ENCODE measurements at places on chromosomes 4 and X.

DNA sequence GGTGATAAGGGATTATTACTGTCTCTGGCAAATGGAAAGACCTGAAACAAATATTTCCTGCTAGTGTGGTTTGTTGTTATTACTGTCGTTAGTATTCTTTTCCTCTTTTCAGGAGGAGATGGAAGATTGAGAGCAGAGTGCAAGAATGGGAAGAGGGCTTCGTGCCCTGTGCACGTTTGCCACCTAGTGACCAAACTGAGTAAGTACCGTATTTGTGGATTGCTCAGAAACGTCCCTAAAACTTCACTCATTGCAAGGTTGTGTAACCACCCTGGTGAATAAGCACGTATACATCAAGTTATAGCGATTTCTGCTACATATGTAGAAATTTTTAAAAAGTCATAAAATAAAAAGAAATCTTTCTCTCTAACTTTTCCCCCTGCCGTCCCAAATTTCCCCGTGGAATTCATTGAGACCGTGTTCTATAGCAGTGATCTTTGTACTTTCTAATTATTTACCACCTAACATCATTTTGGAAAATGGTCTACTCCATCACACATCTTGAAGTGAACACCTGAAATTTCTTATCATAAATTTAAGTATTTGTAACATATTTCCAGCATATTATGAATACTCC, 24.3 kb downstream of the LINC00632 start:
- no peak for DNase-seq

DNA sequence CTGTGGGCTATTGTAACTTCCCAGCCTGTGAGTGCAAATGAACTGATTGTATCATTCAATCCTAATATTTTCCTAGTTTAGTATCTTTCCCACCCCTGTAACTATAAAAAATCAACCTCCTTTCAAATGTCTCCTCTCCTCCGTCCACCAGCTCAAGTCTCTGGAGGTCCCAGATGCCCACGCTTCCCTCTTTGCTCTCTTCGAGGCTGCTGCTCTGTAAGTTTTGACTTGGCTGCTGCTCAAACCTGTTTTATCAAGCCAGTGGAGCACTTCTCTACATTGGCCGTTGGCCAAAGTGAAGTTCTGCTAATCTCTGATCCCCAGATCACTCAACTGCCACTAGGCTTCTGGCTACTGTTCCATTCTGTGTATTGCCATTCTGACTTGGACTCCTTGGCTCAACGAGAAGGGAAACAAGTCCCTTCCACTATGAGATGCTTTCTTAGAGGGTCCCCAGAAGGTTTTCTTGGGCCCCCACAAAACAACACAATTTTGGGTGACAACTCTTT, 60.7 kb upstream of the RAPGEF2 start:
- DNase-seq, result no peak

GRCh38 chrX:123336666-123337065, 152.6 kb downstream of the GRIA3 start:
- no peak for DNase-seq

DNA sequence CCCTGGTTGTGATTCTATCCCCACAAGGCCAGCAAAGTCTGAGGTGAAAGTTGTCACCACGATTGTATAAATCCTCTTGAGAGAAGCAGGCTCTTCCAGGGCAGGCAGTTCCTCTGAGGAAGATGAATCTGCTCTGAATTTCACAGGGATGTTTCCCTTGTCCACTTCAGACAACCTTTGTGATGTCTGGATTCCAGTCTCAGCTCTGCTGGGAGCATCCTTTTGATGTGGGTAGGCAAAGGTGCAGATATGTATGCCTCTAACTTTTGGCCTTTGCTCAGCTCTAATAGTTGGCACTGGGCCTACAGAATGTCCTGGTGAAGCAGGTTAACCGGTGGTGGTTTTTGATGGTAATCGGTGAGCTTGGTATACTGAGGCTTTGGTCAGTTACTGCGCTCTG, 50.6 kb upstream of the WDR1 start:
- no peak for DNase-seq

- no peak for DNase-seq
Observed at GRCh38 chr4:99029018-99029735, 33.7 kb downstream of the METAP1 start.

DNA sequence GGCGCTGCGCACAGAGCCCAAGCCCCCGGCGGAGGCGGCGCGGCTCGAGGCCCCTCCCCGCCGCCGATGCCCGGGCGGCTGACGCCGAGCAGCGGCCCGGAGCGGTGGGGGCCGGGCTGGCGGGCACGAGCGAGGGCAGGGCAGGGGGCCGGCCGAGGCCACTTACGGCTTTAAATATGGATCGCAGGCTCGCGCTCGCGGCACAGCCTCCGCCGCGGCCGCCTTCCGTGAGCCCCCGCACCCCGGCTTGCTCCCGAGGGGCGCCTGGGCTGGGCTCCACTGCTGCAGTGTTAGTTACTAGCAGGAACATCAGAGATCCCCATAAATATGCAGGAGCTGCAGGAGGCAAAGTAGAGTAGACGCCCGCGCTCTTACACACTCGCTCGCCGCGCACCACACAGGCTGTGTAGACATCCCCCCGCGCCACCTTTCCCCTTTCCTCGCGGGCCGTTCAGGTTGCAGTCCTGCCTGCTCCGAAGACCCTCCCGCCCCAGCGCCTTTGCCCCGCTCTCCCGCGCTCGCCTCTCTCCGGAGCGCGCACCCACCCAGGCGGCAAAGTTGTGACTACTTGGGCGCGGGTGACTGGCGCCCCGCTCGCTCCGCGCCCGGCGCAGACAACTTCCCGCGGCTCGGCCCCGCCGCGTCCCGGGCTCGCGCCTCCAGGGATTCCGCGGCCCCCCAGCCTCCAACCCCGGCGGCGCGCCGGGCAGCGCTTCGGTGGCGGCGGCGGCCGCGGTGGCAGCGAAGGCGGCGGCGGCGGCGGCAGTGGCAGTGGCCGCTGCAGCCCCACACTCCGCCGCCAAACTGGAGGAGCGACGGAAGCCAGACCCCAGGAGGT, 152.0 kb upstream of the SLC4A4 start:
- peak; percentile 13 for DNase-seq

- no peak for DNase-seq
Observed at GRCh38 chr4:28179126-28179525, 1318.5 kb downstream of the STIM2 start.

GRCh38 chr4:37082912-37083311, 161.6 kb upstream of the NWD2 start:
- no peak for DNase-seq

DNA sequence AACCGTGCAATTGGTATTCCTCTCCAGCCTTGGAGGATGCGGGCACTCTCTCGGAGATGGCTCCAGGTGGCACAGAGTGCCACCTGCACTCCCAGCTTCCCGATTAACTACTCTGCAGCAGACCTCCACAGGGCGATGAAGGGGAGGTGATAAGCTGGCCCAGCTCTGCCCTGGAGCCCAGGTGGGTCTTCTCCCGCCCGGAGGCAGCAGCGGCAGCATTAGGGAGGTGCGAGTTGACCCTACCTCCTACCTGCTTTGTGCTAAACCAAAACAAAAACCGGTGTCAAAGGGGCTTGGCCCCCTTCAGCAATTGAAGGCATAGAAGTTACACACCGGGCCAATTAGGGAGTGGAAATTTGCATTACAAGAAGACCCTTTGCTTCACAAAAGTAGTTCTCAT, 137.4 kb upstream of the MAMLD1 start:
- no peak for DNase-seq

- no peak for DNase-seq
Observed at GRCh38 chr4:122341886-122342285, 36.9 kb upstream of the ADAD1 start.

GRCh38 chr4:183445097-183445428, 627 bp downstream of the CDKN2AIP start:
- no peak for DNase-seq

DNA sequence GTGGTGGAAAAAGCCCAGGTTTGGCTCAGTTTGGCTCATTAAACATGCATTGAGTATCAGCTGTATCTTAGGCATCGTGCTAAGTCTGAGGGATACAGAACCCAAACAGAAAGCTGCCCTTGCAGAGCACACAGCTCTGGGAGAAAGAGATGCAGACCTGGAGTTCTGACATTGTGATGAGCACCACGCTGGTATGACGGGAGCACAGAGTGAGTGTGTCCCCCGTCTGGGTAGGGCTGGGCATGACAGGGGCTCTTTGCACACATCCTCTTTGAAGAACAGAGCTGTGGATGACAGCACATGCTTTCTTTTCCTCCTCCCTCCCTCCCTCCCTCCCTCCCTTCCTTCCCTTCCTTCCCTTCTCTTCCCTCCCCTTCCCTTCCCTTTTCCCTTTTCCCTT, 52.2 kb downstream of the CLCN4 start:
- DNase-seq, result no peak

DNA sequence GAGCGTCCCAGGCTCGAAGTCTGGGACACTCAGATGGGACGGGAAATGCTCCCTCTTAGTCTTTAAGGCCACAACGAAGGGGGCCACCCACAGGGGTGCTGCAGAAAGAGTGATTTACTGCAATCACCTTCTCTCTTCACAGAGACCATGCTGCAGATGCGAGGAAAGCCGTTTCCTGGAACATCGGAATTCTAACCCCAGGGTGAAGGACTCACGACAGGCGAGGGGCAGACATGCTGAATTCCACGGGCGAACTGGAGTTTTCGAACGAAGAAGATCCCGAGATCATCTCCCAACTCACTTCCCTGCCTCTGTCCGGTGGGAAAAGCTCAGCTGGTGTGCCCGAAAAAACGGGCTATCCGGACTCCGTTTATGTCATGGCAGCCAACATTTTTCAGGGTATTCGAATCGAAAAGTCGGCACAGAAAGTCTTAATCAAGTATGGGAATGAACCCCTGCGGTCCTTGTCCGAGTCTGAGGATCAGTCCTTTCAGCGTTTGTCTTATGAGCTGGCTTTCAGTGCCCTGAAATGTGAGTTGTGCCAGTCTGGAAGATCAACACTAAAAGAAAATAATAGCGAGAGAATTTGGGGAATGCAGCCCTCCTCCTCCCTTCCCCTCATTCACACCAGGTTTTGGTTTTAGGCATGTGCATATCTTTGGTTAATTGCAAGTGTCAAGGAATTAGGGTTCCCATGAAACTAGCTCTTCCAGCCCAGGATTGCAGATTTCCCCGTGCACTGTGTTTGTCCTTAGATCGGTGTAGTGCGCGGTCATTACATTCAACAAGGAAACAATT, 905 bp downstream of the NSUN7 start:
- DNase-seq, result no peak

- DNase-seq, result no peak
Observed at GRCh38 chr4:165006456-165006855, 25.3 kb upstream of the TRIM60 start.

DNA sequence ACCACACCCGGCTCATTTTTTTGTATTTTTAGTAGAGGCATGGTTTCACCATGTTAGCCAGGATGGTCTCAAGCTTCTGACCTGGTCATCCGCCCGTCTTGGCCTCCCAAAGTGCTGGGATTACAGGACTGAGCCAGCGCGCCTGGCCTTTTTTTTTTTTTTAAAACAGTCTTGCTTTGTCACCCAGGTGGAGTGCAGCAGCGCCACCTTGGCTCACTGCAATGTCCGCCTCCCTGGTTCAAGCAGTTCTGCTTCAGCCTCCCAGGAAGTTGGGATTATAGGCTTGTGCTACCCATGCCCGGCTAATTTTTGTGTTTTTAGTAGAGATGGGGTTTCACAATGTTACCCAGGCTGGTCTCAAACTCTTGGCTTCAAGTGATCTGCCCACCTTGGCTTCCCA, 28.9 kb downstream of the ZFX start:
- no peak for DNase-seq

DNA sequence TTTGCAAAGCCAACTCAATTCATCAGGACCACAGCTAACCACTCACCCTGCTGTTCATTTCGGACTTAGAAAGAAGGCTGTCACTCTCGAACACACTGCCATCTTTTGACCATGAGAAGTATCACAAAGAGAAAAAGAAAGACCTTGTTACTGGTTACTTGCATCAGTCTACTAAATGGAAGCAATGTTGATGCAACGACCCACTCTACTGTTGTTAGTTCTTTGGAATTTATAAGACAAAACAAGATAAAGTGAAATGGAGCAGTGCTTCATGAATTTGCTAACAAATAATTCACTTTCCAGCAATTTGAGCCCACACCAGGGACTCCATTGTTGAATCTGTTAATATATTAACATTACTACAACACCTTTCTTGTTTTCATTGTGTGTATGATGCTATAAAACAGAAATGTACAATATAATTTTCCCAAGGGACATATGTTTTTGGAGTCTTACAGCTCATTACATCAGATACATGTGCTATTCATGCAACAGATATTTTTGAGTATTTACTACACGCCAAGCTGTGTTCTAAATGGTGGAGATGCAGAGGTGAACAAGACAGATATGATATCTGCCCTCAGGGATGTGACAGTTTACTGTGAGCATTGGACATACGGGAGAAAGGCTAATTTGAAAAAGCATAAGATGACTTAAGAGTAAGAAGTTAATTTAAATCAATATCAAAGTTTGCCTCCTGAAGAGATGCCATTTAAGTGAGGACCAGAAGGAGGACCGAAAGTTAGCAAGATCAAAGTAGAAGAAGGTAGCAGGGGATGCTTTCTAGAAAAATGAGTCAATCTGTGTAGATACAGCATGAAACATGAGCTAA, 87.2 kb downstream of the AREG start:
- DNase-seq, result no peak

DNA sequence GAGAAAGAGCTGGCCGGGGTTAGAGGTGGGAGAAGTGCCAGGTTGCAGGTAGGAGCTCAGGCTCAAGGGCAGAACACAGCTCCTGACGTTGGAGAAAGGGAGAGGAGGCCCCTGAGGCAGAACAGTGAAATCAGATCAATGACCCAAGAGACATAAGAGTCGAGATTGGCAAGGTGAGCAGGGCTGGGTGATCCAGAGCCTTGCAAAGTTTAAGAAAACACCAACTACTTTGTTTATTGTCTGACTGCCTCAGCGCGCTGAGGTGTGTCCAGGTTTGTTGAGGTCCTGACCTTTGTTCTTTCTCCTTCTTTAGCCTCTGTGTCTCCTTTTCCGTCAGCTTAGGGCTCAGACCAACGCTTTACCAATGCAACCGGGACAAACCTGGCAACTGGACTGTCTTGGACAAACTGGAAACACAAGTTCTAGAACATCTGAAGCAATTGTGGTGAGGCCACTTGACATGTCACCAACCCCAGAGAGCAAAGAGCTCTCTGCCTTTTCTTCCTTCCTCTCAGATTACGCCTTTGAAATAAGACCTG, 28.3 kb downstream of the CHRNA9 start:
- no peak for DNase-seq

DNA sequence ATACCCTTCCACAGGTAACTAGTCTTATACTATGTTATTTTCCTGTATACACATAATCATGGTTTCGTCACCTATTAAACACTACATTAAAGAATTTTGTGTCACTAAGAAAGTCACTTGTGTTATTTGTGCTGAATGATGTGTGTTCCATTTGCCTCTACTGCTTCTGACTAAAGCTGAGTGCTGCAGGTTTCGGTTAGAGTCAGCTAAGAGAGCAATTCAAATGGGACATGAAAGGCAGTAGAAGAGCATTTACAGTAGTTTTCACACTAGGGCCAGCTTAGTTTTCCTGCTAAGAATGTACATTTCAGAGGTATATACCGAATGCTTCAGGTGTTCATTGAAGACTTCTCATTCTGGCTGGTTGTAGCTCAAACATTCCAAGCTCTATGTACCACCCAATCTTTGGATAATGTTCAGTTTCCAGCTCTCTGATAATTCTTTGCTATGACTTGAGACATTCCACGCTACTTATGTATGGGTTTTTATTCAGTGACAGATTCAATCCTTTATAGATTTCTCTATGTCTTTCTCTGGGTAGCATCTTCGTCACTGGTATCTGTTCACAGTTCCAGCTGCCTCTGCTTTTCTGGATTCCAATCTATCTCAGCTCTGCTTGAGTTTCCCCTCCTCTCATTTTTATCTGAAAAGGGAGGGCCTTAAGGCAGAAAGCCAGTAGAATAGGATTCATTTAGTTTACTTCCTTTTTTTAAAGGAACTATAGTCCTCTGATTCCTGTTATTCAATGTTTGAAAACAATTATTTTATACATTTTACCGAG, 164.4 kb downstream of the CXXC4 start:
- DNase-seq, result no peak

GRCh38 chr4:76588274-76588673, 153.2 kb downstream of the SHROOM3 start:
- DNase-seq, result no peak

Data from stimulated activated CD8-positive, alpha-beta memory T cell treated with anti-CD3 and anti-CD28 coated beads, Interleukin-7, amount 100 ng/mL, for 1 hour (primary cell).